CD4-positive, alpha-beta T cell treated with Interleukin-17A for 4 hours (primary cell): ENCODE measurements at places on chromosomes 7 and 10.

DNA sequence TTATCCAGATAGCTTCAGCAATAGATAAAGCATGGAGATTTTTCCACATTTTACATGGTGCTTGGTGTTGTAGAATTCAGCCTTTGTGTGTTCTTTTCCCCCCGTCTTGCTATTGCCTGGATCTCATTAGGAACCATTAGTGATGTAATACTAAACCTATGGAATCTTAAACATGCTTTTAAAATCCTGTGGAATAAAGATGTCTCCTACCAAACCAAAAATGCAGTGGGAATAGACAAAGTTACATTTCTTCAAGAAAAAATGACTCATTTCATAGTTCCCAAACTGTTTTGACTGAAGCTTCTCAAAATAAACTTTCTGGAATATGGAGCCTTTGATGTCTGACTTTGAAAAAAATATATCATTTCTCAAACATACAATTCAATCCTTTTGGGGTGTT lies 44.0 kb downstream of the CALD1 start:
- DNase-seq: no peak

GRCh38 chr10:132145521-132146185 lies 41.1 kb upstream of the DPYSL4 start:
- no peak for DNase-seq

DNA sequence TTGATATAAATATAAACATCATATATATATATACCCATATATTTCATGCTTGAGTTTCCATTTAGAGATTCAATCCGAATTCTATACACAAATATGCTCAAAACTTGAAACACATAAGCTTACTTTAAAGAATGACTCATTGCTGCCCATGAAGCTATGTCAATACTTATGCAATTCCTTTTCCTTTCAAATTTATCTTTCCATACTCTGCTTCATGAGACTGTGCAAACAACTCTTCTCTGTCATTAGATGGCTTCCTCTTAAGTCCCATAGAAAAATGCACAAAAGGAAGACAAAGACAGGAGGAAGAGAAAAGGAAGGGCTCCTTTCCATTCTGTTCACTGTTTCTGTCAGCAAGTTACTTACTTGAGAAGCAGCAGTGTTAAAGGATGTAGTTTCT lies 895.7 kb upstream of the SORCS1 start:
- DNase-seq: no peak

GRCh38 chr10:99761365-99761764 lies 21.1 kb upstream of the ABCC2 start:
- DNase-seq: no peak

- DNase-seq: no peak
These were observed 71.3 kb downstream of the PARD3 start for GRCh38 chr10:34743814-34744213.

GRCh38 chr7:117828825-117829224 lies 44.4 kb downstream of the CTTNBP2 start:
- DNase-seq: no peak

GRCh38 chr7:2575733-2576340 lies 17.1 kb downstream of the IQCE start:
- no peak for DNase-seq

DNA sequence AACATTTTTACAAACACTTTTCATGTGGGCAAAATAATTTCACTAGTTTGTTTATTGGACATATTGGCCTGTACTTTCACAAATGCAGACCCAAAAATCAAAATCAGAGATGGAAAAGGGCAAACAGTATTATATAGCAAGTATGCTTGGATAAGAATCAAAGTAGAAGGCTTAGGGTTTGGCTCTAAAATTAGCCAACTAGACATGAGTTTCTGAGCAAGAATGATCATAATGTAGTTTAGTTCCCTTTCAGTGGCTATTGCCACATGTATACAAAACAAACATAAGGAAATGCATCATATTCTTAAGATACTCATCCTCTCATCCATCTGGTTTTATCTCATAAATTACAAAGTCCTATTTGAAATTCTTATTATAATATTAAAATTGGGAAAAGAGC lies 132.5 kb downstream of the IMMP2L start:
- no peak for DNase-seq

- DNase-seq: no peak
These were observed 15.4 kb upstream of the TMEM243 start for GRCh38 chr7:87234949-87235348.

DNA sequence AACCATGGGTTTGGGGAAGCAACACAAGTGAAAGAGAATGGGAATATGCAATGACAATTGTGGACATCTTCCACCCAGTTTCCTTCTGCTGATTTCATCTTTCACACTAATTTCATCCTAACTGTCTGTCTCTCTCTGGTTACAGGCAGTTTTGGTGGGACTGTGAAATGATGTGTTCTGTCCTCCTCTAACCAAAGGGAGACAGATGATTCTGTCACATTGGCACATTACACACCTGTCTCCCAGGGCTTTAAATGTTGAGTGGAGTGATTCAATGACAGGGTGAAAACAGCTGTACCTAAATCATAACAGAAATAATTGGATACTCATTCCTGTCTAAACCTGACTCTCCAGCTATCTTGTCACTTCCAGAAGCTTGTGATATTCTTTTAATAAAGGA lies 60.0 kb downstream of the DGKB start:
- DNase-seq: no peak

GRCh38 chr7:50317697-50318669 lies 13.5 kb downstream of the IKZF1 start:
- peak; percentile 69 for DNase-seq

GRCh38 chr10:17206210-17206709 lies 4.8 kb upstream of the TRDMT1 start:
- DNase-seq: peak; percentile 62

DNA sequence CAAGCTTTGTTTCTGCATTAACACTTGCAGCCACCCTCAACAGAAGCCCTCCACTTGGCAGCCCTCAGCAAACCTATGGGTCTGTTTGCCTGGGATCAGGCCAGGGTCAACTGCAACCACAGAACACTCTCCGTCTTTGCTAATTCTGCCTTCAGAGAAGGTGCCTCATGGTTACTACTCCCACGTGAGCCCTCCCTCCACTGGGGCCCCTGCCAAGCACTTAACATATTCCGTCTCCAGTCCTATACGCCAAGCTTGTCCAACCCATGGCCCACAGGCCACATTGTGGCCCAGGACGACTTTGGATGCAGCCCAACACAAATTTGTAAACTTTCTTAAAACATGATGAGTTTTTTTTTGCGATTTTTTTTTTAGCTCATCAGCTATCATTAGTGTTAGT lies 54.7 kb downstream of the HSPA12A start:
- no peak for DNase-seq

- no peak for DNase-seq
These were observed 599.4 kb upstream of the ANKRD30A start for GRCh38 chr10:36526033-36526432.

DNA sequence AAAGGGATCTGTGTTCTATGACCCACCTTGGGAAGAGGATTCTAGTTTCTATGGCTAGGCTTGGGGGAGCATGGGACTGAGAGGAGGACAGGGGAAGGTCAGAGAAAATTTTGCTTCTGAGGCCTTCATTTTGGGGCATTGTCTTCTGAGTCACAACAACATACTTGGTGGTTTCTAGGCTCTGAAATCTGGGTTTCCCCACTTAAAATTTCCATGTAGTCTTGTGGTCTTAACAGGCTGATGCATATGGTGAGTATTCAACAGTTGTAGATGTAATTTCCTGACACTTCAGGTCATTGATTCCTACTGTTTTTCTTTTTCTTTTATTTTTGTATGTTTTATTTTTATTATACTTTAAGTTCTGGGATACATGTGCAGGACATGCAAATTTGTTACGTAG lies 88.5 kb downstream of the ANKRD7 start:
- DNase-seq: no peak

DNA sequence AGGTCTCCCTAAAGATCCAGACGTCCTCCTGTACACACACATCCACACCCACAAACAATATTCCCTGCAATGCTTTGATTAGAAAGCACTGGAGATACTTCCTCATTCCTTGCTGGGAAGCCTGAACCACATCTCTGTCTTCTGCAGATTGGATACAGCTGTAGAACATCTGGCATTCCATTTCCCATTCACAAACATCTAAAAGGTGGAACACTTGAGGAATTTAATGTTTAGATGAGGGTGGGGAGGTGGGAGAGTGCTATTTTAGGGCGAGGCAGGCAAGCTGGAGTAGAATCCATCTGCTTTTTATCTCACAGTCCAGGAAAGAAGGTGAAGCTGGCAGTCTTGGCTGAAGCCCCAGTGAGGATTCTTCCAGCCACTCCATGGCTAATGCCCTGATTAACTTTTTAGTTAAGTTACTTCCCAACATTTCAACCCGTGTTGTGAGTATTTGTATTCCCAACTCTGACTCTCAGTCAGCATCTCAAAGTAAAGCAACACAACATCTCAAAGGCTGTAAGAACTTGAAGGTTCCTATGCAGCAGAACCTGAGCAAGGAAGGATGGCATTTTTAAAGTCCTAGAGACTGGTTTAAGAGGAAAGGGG lies 46.1 kb downstream of the CYTH3 start:
- no peak for DNase-seq

DNA sequence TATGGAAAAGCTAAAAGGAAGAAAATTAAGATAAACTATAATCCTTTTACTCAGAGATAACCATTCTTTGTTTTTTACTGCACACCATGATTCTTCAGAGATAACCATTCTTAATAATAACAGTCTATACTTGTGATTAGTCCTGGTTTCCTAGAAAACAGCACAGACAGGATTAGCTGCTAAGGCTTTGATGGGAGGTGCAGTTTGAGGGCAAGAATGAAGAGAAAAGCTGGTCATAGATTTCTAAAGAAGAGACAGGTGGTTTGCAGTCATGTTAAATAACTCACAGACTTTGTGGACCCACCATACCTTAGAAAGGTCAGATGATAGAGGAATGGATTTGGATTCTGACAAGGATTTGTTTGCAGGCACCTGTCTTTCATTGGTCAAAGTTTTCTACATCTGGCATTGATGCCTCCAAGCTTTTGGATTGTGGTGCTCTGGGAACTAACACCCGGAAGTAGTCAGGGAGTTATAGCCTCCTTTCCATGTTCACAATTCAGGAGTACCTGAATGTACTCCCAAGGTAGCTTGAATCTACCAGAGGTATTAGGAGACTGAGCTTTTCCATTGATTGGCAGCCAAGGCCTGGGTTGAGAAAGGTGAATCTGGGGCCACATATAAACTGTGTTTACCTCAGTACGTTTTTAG lies 3.7 kb downstream of the SMC3 start:
- no peak for DNase-seq

GRCh38 chr10:94036766-94037033 lies 43.0 kb downstream of the PLCE1 start:
- no peak for DNase-seq

DNA sequence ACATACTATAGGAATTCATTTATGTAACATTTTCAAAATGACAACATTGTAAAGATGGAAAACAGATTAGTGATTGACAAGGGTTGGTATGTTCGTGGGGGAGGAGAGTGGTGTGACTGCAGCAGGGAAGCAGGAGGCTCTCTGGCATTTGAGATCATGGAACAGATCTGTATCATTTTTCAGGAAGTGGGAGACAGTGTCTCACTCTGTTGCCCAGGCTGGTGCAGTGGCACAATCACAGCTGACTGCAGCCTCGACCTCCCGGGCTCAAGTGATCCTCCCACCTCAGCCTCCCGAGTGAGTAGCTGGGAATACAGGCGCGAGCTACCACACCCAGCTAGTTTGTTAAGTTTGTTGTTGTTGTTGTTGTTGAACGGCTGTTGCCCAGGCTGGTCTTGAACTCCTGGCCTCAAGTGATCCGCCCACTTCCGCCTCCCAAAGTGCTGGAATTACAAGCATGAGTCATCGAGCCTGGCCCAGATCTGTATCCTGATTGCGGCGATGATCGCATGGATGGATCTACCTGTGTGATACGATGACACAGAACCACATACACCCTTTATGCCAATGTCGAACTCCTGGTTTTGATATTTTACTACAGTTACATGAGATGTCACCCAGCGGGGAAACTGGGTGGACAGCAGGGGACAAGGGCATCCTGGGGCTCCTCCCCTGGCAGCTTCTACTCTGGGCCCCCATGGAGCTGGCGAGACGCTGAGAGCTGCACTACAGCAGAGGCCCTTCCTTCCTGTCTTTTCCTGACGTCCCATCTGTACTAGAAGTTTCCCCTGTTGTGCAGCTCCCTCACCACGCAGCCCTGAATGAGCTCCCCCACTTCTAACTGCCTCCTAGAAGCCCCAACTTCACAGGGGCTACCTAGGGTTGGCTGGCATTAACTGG lies 12.3 kb upstream of the CYTH3 start:
- no peak for DNase-seq

DNA sequence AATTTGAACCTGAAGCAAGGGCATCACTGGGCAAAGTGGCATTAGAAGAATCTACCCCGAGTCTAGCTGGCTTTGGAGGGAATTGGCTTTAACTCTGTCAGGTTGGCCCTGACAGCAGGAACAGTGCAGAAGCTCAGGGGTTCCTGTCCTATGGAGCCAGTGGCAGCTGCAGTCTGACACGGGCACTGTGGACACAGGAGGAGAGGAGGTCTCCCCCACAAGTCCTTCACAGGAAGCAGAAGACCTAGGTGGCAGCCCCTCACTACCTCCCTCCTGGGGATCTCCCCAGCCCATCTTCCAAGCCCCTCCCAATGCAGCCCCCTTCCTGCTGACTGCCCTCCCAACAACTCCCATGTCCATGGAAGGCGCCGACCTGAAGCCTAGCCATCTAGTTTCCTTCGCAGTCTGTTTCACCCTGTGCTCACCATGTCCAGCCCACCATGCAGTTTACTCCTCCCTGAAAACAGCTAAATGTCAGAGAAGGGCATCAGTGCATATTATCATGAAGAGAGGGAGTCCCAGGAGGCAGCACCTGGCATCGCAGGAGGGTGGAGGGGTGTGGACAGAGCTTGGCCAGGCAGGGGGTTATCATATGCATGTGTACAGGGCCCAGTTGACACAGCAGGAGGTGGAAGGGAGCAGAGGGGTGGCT lies 17.9 kb upstream of the GDF10 start:
- DNase-seq: no peak

DNA sequence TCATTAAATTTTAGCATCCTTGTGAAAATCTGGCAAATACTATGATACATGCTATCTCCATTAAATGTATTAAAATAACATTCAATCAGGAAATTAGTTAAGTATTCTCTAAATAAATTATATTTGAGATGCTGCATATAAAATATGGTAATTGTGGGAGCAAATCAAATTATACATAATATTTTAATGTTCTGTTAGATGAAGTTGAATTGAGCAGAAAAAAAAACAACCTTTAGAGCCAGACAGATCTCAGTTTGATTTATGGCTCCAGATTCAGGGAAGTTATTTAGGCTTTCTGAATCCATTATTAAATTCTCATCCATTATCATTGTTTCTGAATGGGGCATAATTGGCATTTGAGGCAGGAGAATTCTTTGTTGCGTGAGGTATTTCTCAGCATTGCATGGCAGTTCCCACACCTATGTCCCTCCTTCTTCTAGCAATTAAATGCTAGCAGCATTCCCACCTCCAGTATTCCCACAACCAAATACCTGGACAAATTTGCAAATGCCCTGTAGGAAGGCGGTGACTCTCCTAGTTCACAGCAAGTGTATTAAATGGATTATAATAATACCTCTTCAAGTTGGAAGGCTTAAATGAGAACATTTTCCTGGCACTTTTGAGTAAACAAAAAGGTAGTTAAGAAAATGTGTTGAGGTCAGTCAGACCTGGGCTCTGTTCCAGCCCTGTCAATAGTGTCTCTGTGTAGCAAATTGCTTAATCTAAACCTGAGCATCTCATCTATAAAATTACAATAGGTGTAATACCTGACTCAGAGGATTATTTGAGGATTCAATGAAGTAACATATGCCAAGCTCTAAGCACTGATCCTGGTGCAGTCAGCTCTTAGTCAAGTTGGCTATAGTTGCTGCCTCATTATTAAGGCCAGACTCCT lies 108.9 kb downstream of the RNLS start:
- no peak for DNase-seq

GRCh38 chr7:135180122-135180521 lies 9.6 kb upstream of the CYREN start:
- DNase-seq: no peak

- no peak for DNase-seq
These were observed 92.2 kb upstream of the EFCAB10 start for GRCh38 chr7:105673367-105674084.
